ENCODE measurements at places on chromosomes 6 and 20.

DNA sequence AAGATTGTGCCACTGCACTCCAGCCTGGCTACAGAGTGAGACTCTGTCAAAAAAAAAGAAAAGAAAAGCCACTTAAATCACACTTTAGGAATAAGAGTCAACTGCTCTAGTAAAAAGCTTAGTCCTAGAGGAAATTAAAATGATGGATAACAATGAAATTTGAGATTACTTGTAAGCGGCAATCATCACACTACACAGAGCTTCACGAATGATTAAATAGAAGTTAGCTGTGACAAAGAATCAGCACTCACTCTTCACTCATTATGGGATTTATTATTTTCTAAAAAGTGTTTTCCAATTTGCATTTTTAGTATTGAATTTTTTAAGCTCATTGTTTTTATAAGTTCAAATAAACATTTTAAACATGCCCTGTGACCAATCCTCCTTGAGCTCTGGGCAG, 718.0 kb downstream of the UTRN start:
- DNase-seq: no peak

DNA sequence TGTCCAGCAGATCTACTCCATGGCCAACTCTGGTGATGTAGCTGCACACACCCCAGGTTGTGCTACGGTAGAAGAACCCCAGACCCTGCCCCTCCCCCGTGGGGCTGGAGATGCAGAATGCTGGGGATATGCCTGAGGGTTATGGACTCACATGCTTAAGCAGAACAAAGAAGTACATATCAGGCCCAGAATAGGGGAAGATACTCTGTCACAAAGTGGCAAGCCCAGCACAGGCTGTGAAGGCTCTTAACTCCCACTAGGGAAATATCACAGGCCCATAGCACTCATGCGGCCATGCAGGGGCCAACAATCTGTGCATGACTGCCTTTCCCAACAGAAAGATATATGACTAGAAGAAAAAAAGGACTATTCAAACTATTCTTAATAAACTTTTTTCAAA, 234.9 kb downstream of the KCNQ5 start:
- DNase-seq: no peak

DNA sequence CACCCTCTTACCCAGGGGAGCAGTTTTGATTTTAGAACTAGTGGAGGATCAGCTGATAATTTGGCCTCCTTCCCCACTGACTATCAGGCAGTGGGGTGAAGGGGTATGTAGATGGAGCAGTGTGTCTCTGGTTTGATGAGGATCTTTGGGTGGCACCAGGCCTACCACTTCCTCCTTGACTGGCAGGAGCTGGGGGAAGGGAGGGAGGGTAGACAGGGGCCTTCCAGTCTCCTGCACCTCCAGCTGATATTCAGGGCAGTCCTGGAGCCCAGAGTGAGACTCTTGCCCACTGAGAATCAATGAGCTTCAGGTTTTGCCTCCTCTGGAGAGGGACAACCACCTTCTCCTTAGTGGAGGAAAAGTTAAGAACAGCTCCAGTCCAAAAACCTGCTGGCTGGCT, 3.2 kb downstream of the DEF6 start:
- DNase-seq: no peak

- DNase-seq: no peak
These were observed 11.0 kb upstream of the COL10A1 start for GRCh38 chr6:116136933-116137340.

- DNase-seq: no peak
These were observed 31.7 kb upstream of the OSTM1 start for GRCh38 chr6:108106261-108106660.

DNA sequence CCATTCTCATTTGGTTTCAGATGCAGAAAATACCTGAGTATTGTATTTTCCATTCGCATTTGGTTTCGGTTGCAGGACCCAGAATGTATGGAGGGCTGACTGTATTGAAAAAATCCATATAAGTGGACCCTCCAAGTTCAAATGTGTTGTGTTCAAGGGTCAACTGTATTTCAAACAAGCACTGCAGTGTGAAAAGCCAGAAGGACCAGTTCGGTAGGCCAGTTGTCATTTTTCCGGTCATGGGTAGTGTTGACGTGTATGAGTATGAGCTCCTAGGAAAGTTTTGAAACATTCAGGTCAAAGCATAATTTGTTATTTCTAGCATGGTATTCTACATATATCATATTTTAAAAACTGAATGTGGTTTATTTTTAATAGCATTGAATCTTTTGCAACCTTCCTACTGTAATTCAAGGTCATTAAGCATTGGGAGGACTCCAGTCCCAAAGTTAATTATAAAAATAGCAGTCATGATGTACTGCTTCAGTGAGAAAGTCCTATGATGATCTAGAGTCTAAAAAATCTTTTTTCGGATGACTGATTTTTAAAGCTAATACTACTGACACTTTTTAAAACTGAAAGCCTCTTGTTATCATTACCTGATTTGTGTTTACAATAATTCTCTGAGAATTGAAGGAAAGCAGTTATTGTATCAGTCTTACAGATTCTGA, 18.9 kb downstream of the NHSL1 start:
- DNase-seq: no peak

DNA sequence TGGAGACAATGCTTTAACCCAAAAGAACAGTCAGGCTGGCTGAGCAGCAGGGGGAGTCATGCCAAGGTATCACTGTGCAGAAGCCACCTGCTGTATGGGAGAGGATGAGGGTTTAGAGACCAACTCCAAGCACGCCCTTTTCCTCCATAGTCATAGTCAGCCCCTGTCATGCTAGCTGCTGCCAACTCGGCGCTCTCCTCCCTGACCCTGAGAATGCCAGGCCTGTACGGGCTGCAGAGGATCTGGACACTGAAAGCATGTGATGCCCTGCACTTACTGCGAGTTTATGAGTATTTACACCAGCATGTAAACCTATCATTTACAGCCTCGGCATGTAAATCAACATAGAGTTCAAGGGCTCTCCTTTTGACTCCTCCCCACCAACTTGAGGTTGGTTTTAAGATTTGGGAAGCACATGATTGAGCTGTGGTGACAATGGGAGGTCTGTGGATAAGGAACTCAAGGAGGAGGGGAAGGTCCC, 11.7 kb upstream of the SCUBE3 start:
- no peak for DNase-seq

DNA sequence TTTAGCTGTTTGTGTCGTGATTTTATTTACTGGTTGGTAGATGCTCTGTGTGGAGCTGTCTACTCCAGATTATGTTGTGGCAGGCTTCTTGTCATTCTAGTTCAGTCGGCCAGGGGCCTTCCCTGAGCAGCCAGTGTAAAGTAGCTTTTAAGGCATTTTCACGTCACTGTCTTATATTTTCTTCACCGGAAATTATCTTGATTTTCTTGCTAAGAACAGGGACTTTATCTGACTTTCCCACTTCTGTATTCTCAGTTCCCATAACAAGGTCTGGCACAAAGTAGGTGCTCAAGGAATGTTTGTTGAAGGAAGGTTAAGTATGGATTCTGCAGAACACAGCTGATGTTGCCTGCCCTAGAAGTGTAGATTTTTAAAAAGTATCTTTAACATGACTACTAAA, 868 bp downstream of the LTV1 start:
- DNase-seq: peak; percentile 31

DNA sequence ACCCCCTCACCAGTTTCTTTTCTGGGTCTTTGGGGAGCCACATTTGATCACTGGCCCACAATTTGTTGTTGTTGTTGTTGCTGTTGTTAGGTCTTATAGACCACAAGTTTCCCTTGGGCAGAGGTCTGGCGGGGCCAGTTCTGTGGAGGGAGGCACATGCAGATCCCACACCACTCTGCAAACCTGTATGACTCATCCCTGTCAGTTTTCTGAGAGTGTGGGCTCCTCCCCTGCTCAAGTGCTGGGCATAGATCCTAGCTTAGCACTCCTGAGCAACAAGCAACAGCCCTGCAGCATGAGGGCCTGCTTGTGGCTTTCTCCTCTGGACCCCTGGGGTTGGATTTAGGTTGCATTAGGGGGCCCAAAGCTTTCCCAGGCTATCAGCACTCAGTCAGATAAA, 411.1 kb upstream of the HTR1E start:
- DNase-seq: no peak
